ENCODE measurements at places on chromosomes 3 and 15.

GRCh38 chr15:69288531-69289341 is 10.0 kb upstream of the PAQR5 start:
- DNase-seq, result no peak

GRCh38 chr3:49017971-49018706 is at the start of gene DALRD3:
Gene DALRD3 (minus strand): TSS chr3:49018580. CDS start chr3:49018564, 16 bp downstream.
- DNase-seq, result no peak

DNA sequence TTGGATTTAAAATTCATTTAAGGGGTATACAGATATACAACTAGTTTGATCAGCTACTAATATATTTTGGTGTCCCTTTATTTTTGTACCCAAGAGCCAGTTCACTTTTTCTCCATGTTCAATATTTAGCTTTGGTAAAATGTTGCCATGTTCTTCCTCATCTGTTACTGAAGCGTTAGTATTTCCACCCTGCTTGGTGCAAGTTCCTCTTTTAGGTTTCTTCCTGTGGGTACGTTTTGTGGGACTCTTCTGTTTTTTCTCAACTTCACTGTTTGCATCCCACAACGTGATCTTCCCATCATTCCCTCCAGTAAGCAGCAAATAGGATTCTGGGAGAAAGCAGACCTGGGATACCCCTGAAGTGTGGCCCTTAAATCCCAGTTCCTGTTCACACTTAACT is 14.1 kb downstream of the WDR53 start:
- DNase-seq, result no peak

DNA sequence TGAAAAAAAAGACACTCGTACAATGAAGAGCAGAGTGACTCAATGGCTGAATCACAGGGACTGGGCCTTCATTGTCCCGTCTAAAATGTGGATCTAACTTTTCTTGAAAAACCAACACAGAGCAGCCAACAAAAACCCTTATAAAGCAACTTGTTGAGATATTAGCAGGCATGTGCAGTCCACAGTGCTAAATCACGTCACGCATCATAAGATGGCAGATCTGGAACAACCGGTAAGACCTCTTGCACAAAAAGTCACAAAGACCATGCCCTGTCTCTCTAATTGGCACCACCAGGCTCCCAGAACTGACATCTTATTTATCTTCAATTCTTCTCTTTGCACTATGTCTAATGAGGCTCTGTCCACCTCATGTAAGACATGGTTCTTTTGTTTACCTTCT is 177.0 kb downstream of the MAGI1 start:
- DNase-seq, result no peak

GRCh38 chr3:101184111-101184510 is 136.3 kb downstream of the IMPG2 start:
- DNase-seq, result no peak

DNA sequence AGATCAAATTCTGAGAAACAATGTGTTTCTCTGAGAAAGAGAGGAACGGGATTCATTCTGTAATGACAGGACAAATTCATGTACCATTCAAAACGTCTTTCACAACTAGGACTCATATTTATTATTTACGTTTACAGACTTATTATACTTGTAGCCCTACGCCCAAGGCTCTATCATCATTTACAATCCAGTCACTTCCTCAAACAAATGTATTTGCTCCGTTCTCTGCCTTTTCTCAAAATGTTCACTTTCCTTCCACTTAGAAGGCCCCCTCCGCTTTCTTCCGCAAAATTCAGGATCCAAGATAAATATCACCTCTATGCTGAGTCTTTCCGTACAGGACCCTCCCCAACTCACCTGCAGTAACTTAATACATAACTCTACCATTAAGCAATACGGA is 745 bp downstream of the RSL24D1 start:
- no peak for DNase-seq

DNA sequence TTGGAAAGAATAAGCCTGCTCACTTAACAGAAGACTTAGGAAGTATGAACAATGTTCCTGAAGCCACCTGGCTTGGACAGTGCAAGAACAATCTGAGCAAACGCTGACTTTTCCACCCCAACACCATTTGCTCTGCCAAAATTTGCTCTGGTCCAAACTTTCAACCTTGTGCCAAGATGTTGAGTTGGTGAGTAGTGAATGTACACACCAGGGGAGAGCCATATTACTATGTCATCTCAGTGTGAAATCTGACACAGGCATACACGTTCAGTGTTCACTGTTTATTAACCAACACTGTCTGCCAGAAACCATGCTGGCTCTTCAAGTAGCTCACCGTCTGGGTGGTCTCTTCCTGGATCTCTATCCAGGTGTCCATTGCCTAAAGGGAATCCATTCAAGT is 152.9 kb upstream of the LPP start:
- no peak for DNase-seq

- no peak for DNase-seq
Observed at GRCh38 chr15:101010781-101011180, 91.6 kb downstream of the LRRK1 start.

DNA sequence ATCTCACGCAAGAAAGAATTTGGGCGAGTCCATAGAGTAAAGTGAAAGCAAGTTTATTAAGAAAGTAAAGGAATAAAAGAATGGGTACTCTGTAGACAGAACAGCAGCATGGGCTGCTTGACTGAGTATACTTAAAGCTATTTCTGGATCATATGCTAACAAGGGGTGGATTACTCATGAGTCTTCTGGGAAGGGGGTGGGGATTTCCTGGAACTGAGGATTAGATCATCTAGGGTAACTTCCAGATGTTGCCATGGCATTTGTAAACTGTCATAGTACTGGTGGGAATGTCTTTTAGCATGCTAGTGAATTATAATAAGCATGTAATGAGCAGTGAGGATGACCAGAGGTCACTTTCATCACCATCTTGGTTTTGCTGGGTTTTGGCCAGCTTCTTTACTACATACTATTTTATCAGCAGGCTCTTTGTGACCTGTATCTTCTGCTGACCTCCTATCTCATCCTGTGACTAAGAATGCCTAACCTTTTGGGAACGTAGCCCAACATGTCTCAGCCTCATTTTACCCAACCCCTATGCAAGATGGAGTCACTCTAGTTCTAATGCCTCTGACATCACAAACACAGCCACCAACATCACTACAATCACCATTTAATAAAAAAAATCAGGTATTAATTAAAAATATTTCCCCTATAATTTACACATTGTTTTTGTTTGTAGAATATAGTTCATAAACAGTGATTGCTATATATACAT is 890.7 kb upstream of the EPHA6 start:
- DNase-seq, result no peak

DNA sequence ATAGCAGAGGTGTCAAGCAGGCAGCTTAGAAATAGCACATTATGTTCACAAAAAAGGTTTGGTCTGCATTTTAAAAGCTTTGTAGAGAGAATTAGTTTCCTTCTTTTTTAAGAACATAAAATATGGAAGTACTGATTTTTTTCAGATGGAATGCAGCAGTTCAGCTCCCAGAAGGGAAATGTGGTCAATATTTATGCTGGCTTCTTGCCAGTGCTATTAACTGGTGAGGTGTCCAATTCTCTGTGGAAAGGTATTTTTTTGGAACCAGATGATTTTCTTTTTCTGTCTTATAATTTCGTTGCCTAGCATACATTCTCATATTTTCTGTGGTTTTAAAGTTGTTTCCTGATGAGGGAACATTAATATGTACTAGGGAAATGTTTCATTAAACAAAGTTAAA is 211.4 kb upstream of the ZNF385D start:
- DNase-seq, result no peak

Measured in stimulated activated CD4-positive, alpha-beta T cell treated with anti-CD3 and anti-CD28 coated beads, Interleukin-12 subunit alpha, Interleukin-12 subunit beta, amount 100 ng/mL, for 24 hours (primary cell).